D341Med (cell line): ENCODE measurements at places on chromosomes 1 and 21.

DNA sequence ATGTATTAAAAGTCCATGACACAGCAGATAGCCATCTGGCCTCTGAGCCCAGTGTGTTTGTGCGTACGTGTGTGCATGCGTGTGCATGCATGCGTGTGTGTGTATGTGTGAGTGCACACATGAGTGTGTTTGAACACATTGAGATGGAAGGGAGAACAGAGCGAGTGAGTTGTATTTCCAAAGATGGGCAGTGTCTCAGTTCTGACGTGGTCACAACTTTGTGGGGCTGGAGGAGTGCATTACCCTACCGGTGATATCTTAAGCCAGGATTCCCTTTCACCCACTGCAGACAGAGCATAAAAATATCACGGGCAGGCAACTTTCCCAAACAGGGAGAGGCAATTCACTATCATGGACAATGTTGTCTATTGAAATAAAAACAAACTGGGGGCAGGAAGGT, 27.8 kb downstream of the IRF2BP2 start:
- no peak for DNase-seq

DNA sequence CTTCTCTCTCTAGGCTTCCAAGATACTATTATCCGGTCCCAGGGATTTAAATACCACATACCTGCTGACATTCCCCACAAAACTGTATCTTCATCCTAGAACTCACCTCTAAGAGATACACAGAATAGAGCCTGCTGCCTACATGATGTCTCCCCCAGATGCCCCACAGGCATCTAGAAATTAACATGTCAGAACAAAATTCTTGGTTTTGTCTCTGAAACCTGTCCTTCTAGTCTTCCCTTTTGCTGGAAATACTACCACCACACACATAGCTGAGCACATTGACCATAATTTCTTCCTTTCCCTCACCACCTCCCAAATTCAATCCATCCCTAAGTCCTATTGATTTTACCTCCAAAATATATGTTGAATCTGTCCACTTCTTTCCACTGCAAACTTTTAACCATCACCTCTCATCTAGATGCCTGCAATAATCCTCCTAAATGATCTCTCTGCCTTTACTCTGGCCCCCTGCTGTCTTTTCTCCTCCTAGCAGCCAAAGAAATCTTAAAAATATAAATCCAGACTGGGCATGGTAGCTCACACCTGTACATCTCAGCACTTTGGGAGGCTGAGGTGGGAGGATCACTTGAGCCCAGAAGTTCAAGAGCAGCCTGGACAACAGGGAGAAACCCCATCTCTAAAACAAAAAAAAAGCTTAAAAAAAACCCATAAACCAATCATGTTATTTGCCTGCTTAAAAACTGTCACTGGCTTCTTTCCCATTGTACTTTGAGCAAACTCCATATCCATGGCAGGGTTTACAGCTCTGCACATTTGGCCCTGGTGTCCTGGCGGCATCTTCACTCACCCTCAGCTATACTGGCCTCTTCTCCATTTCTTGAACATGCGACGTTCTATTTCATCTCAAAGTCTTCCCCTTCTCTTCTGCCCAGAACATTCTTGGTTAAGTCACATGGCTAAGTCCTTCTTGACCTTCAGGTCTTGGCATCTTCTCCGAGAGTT, 6.2 kb upstream of the FAM76A start:
- peak; percentile 35 for DNase-seq

- DNase-seq: peak; percentile 54
Observed at GRCh38 chr1:112700290-112701226, 6.4 kb downstream of the RHOC start.

GRCh38 chr21:15141261-15141970, 76.6 kb upstream of the NRIP1 start:
- no peak for DNase-seq

DNA sequence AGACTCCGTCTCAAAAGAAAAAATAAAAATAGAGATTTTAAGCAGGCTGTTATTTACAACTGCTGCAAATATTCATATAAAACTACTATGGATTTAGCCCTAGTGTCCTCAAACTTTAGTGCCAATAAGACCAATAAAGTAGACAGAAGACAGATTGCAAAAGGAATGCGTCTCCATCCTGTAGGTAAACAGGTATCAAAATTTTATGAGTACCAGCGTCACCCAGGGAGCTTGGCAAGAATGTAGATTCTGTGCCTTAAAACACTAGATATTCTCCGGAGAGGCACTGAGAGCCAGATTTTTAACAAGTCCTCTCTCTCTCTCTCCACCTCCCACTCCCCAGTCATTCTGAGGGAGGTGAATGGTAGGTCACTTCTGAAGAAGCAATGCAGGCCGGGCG, 18.4 kb downstream of the SMYD3 start:
- no peak for DNase-seq

- DNase-seq: no peak
Observed at GRCh38 chr1:109046671-109047070, 4.8 kb upstream of the WDR47 start.

DNA sequence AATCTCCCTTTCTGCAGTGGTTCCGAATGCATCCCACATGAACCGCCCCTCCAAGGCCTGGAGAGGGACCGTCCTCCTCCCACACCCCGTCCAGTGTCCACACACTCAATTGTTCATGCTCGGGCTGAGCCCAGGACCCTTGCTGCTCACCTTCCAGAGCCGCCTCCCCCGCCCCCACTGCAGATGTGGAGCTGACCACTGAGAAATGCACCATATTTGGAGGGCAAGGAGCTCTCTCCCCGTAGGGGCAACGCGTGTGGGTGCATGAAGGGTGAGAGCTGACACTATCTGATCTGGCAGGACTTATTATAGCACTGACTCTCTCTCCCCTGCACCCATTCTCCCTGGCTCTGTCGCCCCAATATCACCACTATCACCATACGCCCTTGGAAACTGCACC, 4.0 kb upstream of the S100A3 start:
- no peak for DNase-seq

- DNase-seq: peak; percentile 45
Observed at GRCh38 chr1:203325026-203325417, 19.7 kb downstream of the BTG2 start.
